ENCODE measurements at places on chromosomes 5 and 9.

GRCh38 chr9:7811677-7812076 is 12.1 kb upstream of the DMAC1 start:
- DNase-seq = no peak

GRCh38 chr9:86766912-86767311 is 180.4 kb downstream of the GAS1 start:
- DNase-seq = no peak

GRCh38 chr5:173239233-173239593 is 4.2 kb upstream of the NKX2-5 start:
- no peak for DNase-seq

DNA sequence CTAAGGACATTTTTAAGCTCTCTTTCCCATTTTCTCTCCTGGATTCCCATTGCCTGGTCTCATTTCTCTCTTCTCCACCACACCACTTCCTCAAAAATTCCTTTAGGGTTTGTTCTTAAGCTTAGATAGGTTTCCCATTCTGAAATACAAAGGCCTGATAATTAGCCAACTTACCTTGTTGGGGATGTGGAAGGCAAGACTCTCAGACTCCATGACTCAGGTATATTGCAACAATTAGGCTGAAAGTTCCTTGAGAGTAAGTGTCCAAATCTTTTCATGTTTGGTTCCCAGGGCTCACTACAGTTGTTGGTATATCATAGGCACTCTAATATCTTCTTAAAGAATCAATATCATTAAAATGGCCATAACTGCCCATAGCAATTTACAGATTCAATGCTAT is 43.6 kb downstream of the FXN start:
- no peak for DNase-seq

- no peak for DNase-seq
These were observed 199.3 kb downstream of the SGCD start for GRCh38 chr5:156526081-156526925.

GRCh38 chr9:123239726-123240125 is 28.7 kb downstream of the STRBP start:
- DNase-seq = no peak

- DNase-seq = no peak
These were observed 1.0 kb downstream of the NAIF1 start for GRCh38 chr9:128065907-128066712.

- no peak for DNase-seq
These were observed 231.4 kb upstream of the TUT7 start for GRCh38 chr9:86585422-86586143.

DNA sequence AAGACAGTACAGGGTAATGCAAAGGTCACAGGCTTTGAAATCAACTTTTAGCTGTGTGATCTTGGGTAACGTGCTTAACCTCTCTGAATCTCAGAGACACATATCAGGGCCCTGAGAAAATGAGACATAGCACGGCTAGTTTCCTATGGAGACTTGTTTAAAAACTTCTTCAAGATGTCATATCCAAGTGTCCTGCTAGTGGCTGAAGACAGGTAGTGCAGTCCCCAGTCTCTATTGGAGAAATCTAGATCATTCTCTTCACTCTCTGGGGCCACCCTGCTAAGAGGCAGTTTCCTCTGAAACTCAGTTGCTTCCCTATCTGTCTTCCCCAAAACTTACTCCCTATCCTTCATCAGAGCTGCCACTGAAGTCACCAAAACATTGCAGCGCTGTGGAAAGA is 30.3 kb upstream of the GRXCR2 start:
- no peak for DNase-seq

GRCh38 chr9:115680231-115680630 is 473.4 kb upstream of the PAPPA start:
- DNase-seq = no peak

DNA sequence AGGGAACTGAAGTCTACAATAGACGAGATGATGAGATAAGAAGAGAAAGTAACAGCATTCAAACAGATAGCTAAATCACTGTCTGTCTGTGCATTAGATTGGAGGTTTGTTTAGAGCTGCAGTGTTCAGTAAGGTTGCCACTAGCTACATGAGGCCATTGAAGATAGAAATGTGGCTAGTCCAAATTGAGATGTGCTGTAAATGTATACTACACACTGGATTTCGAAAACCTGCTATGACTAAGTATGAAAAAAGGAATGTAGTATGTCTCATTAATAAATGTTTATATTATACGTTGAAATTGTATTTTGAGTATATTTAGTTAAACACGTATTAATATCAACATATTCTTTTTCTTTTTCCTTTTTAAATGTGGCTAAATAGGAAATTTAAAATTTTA is 142.1 kb downstream of the XRCC4 start:
- DNase-seq = no peak

GRCh38 chr9:89183146-89183545 is 4.5 kb upstream of the SHC3 start:
- no peak for DNase-seq

- no peak for DNase-seq
These were observed 105.2 kb downstream of the ENTREP1 start for GRCh38 chr9:69430206-69430605.

- no peak for DNase-seq
These were observed 82.6 kb downstream of the OSTF1 start for GRCh38 chr9:75170898-75171360.

- peak; percentile 33 for DNase-seq
These were observed 82.6 kb upstream of the EQTN start for GRCh38 chr9:27379311-27380251.

DNA sequence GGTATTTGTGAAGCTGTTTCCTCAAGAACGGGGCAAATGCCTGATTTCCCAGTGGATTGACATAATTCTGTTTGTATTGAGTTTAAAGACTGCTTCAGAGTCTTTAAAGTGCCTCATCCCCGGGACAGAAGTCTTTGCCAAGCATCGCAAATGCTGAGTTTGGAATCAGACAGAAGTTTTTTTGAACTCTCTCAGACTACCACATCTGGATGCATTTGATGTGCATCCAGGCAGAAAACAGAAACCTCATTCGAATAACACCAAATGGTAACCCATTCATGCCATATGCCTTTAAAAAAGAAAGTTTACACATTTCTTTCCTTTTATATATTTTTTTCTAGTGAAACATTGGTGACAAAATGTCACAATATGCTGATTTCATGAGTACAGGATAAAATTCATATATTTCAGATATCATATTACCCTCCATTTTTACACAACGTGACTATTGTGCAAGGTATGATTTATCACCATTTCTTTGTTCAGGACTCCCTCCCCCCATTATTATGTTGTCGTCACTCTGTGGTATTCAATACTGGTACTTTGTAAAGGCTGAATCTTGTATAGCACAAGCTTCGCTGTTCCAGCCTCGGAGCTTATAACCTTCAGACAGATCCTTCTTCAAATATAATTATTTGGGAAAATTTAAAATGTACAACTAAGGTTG is 91.1 kb downstream of the ZNF608 start:
- DNase-seq = no peak

DNA sequence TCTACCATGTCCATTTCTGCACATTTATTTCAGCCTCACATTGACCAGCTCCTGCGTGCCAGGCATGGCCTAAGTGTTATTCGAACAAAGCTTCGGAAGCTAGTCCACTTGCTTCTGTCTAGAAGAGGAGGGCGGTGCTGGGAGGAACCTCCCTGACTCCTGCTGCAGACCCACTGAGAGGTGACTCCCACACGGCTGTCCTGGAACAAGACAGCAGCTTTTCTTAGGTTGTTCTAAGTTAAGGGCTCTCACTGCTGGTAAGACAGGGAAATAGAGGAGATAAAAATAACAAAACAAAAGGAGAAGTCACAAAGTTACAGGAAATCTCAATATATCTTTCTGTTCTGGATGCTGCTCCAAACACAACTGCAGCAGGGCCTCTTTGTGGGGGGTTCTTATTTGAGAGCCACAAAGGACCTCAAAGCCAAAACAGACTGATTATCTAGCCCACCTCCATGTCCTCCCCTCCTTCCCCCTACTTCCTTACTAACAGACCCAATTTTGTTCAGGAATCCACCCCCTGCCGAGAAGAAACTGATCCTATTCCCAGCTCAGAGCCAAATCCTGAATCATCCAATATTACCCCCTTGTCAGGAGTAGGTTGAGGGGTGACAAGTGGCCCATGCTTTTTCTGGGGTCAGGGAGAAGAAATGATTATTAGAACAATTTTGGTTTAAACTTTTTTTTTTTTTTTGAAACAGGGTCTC is 28.4 kb upstream of the KCNIP1 start:
- DNase-seq = no peak

DNA sequence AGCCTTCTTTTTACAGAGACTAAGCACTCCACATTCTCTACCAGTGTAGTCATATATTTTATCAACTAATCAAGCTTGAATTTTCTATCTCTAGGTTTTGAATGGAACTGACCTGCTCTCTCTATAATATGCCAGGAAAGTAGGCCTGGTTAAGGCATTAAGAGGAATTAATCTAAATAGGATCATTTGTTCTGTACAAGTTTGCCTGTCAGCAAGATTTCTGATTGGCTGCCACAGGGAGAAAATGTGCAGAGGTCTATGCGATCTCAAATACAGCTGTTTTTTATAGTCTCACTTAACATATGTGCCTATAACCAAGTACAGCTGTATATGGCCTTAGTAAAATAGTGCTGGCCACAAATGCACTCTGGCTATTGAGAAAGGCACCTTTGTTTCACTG is 418.8 kb downstream of the KDM4C start:
- no peak for DNase-seq

- DNase-seq = no peak
These were observed 10.7 kb upstream of the CREBRF start for GRCh38 chr5:173045474-173045873.

DNA sequence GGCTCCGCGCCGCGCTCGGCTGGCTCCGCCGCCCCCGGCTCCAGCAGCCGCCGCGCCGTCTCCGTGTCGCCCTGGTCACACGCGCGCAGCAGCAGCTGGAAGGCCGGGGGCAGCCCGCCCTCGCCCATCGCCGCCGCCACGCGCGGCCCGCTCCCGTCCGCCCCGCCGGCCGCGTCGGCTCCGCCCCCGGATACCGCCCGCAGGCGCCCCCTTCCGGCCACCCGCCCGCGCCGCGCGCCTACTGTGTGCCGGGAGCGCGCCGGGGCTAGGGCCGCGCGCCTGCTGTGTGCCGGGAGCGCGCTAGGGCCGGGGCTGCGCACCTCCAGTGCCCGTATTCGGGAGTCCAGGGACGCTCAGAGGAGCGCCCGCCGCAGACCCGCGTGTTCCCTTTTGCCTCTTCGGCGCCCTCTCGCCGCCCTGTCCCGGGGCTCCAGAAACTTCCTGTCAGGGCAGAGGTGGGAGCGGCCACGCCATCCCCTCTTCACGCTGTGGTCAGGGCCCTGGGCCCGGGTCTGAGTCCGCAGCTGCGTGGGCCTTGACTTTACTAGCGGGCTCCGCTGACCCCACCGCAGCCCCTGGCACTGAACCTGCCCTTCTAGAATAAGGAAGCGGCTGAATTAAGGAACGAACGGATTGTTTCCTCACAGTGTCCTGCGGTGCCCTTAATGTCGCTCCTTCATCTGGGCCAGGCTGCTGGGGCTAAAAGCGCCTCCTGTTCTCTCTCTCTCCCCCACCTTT is at the start of gene ANKS6:
ANKS6 (minus strand) TSS at position 192 of the 738 bp plus-strand sequence; CDS start at position 128, 64 bp downstream.
- peak; percentile 77 for DNase-seq

DNA sequence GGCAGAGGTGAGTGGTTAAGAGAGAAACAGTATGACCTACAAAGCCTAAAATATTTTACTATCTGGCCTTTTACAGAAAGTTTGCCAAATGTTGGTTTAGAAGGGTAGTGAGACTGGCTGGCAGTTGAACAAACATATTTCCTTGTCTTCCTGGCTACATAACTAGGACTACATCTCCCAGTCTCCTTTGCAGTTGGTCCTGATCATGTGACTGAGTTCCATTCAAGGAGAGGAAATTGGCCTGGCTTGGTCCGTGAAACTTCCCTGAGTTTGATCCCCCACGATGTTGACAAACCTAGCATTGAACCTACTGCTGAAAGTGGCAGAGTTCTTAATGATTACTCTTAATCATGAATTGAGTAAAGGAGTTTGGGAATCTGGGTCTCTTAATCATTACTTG is 280.8 kb downstream of the SLIT3 start:
- DNase-seq = no peak

- DNase-seq = no peak
These were observed 49.8 kb upstream of the FCN1 start for GRCh38 chr9:134967547-134967930.

DNA sequence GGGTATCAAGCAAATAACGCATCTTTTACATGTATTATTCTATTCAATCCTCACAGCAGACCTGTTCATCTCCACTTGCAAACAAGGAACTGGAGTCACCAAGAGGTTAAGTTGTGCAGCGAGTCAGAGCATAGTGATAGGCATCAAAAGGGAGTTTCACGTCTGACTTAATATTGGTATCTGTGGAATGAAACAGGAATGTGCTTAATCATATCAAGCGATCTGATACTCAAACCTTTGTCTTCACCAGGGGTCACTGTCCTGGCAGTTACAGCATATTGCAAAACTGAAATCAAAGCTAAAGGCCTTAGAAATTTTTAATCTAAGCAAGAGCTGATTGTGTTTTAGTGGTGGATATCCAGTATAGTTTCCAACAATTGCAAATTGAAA is 271.6 kb downstream of the PLK2 start:
- DNase-seq = no peak

DNA sequence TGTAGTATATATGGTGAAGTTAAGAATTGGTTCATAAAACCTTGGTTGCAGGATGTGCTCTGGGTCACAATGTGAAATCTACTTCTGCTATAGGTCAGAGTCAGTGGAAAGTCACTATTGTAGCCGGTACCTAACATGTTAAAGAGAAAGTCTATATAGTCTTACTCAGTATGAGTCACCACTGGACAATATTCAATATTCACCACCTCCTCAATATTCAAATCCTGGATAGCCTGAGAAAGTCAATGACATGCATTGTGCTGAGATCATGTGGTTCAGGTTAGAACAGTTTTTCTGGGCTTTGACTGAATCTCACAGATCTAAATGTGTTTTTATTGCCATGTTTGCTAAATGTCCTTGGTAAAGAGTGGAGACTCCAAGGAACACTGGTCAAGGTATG is 108.8 kb downstream of the HMHB1 start:
- no peak for DNase-seq

DNA sequence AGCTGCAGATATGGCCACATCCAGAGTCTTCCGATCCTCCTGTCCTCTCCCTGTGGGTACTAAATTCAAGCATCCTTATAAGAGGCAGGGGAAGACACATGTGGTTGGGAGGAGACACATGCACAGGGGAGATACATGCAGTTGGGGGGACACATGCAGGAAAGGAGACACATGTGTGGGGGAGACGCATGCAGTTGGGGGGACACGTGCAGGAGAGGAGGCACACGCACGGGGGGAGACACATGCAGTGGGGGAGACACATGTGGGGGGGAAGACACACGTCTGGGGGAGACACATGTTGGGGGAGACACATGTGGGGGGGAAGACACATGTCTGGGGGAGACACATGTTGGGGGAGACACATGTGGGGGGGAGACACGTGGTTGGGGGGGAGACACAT is 21.2 kb upstream of the OLFM1 start:
- DNase-seq = no peak

DNA sequence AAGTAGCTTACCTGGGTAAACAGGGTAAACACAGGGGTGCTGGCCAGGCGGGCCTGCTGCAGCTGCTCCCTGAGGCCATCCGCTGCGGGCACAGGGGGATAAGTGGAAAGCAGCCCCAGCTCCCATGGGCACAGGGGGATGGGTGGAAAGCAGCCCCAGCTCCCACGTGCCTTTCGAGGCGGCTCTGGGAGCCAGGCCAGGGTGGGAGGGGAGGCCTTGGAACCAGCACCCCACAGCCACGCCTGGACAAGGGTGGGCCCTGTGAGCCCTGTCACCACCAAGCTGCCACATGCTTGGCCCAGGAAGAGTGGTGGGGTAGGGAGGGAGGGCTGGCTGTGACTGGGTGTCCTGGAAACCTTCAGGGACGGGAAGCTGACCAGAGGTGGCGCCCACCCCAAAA is 7.8 kb upstream of the CARD9 start:
- no peak for DNase-seq
